ENCODE measurements at places on chromosomes 6 and 20. TPM values are rescaled to one million over a fixed set of nuclear protein-coding genes. Genes with fewer than 3 reads are reported as not detected.

GRCh38 chr6:158457131-158457530, 102.8 kb upstream of the TMEM181 start:
- DNase-seq = no peak

Gene MUC21
- total RNA-seq = not detected

- DNase-seq = no peak
Observed at GRCh38 chr6:4773181-4773580, 3.0 kb upstream of the CDYL start.

DNA sequence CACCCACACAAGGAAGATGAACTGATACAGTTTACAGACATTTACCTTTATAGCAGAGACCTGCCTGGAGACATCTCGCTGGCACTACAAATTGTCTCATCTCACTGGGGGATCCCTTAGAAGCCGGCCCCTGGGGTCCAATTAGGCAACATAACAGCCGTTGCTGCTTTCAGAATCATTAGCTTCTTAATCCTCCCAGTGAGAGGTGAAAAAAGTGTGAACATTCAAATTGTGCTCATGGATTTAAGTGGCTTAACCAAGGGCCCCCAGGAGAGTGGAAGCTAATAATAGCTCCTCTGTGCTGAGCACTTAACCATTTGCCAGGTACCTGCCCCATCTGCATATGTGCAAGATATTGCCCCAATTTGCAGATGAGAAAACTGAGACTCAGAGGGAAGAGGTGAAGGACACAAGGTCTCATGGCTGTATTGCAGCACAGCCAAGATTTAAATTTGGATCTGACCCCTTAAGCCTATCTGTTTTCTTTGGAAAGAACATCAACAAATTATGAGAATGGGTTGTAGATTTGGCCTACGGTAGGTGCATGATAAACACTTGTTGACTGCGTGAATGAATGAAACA, 101.0 kb downstream of the EYA2 start:
- peak; percentile 6 for DNase-seq

Gene FRK
- total RNA-seq = 2.8 TPM

Gene EFCAB8
- total RNA-seq = 4.2 TPM

- no peak for DNase-seq
Observed at GRCh38 chr6:17393892-17394631, 667 bp downstream of the CAP2 start.

Data from spleen (tissue), 13 donors.